Prostate gland (tissue), 2 donors: ENCODE measurements at places on chromosomes 4 and X. TPM values are rescaled to one million over a fixed set of nuclear protein-coding genes. Genes with fewer than 3 reads are reported as not detected.
A peak's percentile ranks its signal among the peaks of the same experiment; 100 is the strongest.

- DNase-seq = no peak
Observed at GRCh38 chr4:130361616-130362015, 1265.7 kb downstream of the C4orf33 start.

The CXCL6 gene
- total RNA-seq = 8.4 TPM

- DNase-seq = no peak
Observed at GRCh38 chr4:120926358-120927025, 4.0 kb upstream of the PRDM5 start.

The TMPRSS11A gene
- total RNA-seq = 0.18 TPM

- DNase-seq = no peak
Observed at GRCh38 chr4:123166023-123166422, 230.6 kb upstream of the SPRY1 start.

DNA sequence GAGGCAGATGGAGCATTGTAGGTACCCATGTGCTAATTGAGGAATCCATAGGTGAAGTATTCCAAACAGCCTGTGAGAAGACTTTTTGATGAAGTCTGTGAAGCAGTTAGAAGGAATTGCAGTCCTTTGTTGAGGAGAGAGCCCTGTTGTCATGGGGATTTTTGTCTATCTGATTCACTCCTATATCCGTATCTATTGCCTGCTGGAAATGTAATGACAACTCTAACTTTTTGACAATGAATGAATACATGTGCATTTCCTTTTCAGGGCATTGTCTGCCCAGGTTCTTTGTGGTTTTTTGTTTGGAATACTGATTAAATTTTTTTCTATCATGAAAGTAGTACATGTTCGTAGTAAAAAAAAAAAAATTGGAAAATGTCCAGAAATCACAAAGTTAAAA lies 31.1 kb downstream of the STK32B start:
- no peak for DNase-seq

DNA sequence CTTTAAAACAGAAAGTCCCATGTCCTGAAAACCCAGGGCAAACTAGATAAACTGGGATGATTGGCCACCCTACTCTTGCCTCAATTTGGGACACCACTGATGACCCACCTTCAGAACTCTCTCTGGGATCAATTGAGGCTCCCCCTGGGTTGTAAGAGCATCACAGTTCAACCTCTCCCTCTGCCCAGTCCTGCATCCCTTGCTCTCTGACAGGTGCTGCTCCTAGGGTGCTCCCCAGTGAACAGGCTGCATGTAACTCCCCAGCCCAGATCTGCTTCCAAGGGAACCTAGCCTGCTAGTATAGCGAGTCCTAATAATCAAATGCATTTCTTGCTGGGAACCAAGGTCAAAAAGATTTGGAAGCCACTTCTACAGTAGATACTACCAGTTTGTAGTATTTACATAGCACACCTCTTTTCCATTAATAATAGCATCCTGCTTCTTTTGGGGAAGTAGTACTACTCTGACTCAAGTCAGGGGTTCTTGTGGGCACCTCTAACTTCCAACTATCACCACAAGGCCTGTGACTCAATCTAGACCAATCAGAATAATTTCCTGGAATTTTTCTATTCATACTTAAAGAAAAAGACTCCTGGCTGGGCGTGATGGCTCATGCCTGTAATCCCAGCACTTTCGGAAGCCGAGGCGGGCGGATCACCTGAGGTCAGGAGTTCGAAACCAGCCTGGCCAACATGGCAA lies 42.1 kb upstream of the SPINK2 start:
- no peak for DNase-seq

DNA sequence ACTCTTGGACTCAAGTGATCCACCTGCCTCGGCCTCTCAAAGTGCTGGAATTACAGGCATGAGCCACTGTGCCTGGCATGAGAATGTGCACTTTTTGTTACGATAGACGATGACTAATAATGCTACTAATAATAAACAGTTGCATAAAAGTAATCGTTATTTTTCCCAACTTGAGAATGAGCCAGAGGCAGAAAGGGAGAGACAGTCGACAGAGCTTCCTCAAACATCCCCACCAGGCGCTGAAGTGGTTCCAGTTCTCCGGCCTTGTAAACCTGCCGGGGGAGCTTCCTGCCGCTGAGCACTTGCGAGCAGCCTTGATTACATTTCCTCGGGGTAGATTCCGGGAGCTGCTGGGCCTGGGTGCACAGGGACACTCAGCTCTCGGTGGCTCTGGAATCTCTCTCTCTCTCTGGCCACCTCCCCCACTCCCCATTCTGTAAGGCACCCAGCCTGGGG lies 8.9 kb upstream of the HTRA3 start:
- DNase-seq = peak; percentile 70

- DNase-seq = no peak
Observed at GRCh38 chrX:997631-998137, 214.8 kb downstream of the CRLF2 start.

The HHIP gene
- total RNA-seq = 0.82 TPM

DNA sequence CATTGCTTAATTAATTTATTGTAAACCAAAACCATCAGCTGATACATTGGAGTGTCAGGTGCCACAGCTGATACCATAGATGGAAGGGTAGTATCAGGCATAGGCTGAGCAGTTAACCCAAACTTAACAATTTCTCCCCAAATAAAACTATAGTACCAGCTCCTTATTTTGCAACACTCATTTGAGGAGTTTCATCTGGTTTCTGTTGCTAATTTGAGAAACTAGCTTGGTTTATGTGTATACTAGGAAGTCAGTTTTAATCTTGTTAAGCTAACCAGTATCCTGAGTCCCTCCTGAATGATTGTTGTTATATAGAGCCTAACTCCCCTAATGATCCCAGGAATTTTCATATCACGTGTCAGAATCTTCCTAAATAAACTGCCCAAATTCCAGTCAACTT lies 12.7 kb downstream of the DCAF16 start:
- no peak for DNase-seq

- DNase-seq = no peak
Observed at GRCh38 chr4:24837336-24837735, 42.0 kb downstream of the SOD3 start.

The FGF13 gene
- 18.0 TPM for total RNA-seq

DNA sequence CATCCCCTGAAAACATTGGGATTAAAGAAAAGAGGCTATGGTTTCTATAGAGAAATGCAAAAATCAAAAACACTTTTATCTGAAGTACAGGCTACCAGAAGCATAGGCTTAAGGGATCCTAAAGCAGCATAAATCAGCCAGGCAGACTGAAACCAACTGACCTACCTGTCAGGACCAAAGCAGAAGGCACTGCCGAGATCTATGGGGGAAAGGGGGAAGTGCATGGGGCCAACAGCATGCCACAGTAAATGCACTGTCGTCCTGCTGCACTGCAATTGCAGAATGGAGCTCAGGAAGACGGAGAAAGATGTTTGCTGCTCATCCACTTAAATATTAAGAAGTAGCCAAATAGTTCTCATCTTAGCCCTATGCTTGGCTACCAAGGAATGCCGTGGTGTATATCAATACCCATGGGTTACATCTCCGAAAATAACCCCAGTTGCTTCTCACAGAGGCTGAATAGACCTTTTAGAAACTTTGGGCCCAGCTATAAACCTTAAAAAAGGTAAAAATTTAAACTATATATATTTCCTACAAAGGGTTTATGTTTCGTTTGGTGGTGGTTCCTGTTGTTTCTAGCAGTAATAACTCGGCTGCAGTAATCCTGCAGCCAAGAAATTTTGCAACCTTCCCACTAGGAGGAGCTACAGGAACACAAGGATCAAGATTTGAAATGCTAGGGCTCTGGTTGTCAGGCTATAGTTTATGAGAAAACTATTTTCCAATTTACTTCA lies 312.2 kb upstream of the DIAPH2 start:
- DNase-seq = peak; percentile 4

GRCh38 chr4:6183740-6184139 lies 16.6 kb downstream of the JAKMIP1 start:
- no peak for DNase-seq

The ZCCHC18 gene
- 17.2 TPM for total RNA-seq

- no peak for DNase-seq
Observed at GRCh38 chr4:183599690-183600089, 59.3 kb downstream of the RWDD4 start.

DNA sequence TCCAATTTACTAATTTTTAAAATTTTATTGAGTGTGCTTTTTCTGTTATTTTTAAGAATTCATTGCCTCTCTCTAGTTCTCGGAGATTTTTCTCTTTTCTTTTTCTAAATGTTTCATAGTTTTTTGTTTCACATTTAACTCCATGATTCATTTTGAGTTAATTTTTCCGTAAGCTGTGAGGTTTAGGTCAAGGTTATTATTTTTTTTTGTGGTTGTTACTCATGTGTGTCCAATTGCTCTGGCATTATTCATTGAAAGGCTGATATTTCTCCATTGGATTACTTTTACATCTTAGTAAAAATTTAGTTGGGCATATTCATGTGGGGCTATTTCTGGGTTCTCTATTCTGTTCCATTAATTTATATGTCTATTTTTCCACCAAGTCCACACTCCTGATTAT lies 220.8 kb downstream of the MID1IP1 start:
- DNase-seq = no peak

- no peak for DNase-seq
Observed at GRCh38 chr4:38060829-38061431, 100.7 kb downstream of the PTTG2 start.

DNA sequence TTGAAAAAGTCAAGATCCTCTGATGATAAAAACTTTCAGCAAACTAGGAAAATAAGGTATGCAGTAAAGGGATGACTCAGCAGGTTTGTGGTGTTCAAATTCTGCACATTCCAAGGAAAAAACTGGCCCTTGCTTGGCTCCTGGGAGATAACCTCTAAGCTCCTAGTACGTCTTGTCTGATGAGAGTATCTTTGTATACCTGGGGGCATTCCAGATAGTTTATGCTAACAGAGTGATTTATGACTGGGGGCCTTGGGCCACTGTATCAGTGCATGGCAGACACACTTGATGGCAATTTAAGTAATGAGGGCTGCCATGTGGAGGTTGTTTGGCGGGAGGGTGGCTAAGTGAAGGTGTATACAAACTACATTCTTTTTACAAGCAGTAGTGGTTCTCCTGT lies 56.9 kb downstream of the NSG1 start:
- no peak for DNase-seq

The ANXA5 gene
- total RNA-seq = 263 TPM

DNA sequence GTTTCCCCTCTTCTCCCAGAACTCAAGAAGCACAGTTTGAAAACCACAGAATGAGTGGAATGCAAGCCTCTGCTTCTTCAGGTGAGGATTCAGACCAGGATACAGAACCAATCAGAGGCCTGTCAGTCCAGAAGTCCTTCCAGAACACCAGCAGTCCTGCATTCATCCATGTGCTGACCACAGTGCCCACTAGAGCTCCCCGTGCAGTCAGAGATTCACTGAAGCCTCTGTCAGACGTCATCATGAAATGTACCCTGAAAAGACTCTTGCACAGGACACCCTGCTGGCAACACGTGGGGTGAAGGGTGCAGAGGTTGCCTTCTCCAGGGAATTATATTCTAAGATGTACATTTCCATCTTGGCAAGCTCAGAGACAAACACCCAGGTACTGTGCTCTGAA lies 75.9 kb upstream of the LSM6 start:
- no peak for DNase-seq

- no peak for DNase-seq
Observed at GRCh38 chrX:118116713-118117550, at the start of gene KLHL13. Gene KLHL13, minus strand, starts transcription at chrX:118116810. Its CDS starts 88,337 bp downstream, at chrX:118028473.
